ENCODE measurements at places on chromosomes 11 and 22. TPM values are rescaled to one million over a fixed set of nuclear protein-coding genes. Genes with fewer than 3 reads are reported as not detected.

Gene PKNOX2
- 0.12 TPM for total RNA-seq

GRCh38 chr11:44837661-44838060 is 110.9 kb downstream of the TSPAN18 start:
- no peak for DNase-seq

GRCh38 chr11:1150769-1151365 is 6.9 kb upstream of the MUC5AC start:
- peak; percentile 19 for DNase-seq

DNA sequence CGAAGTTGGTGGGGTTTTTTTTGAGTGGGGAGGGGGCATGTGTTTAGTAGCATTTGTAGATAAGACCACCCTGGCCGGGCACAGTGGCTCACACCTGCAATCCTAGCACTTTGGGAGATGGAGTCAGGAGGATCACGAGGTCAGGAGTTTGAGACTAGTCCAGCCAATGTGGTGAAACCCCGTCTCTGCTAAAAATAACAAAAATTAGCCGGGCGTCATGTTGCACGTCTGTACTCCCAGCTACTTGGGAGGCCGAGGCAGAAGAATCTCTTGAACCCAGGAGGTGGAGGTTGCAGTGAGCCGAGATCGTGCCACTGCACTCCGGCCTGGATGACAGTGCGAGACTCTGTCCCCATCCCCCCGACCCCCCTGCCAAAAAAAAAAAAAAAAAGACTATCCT is 34.6 kb downstream of the CECR2 start:
- DNase-seq: peak; percentile 13
